ENCODE measurements at places on chromosomes 1 and 21. TPM values are rescaled to one million over a fixed set of nuclear protein-coding genes. Genes with fewer than 3 reads are reported as not detected.

Gene ARMH1
- total RNA-seq: 8.7 TPM

Gene C4BPB
- total RNA-seq: not detected

Gene OPTC
- total RNA-seq: not detected

Gene MCOLN3
- not detected for total RNA-seq

Gene GBP1
- 241 TPM for total RNA-seq

Gene CFHR3
- total RNA-seq: not detected

Gene CYP4Z1
- total RNA-seq: not detected

Gene TMEM240
- total RNA-seq: 1.6 TPM

Gene NMNAT2
- not detected for total RNA-seq

Gene SPRR2E
- not detected for total RNA-seq

Gene CELA3A
- not detected for total RNA-seq

Gene PLK3
- 27.4 TPM for total RNA-seq

DNA sequence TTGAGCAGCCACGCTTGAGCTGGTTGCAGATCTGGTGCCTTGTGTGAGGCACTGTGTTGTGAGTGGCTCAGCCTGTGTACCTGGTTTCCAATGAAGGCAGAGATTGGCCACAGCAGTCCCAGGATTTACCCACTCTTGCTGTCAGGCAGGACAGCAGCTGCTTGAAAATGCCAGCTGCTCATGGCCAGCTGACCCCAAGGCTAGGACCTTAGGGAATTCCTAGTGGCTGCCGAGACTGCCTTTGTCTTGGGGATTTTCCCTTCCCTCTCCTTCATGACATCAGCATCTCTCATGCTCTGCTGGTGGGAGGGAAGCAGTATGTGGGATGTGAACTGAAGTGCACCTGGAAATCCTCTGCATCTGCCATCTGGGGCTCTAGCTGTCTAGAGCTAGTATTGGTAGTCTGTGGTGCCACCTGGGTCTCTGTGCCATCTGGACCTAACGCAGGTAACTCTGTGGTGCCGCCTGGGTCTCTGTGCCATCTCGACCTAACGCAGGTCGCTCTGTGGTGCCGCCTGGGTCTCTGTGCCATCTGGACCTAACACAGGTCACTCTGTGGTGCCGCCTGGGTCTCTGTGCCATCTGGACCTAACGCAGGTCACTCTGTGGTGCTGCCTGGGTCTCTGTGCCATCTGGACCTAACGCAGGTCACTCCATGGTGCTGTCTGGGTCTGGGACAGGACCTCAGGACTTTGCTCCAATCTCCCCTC, 3.8 kb upstream of the LRRC47 start:
- DNase-seq: no peak

- DNase-seq: no peak
These were observed 19.2 kb upstream of the CLSTN1 start for GRCh38 chr1:9842781-9843575.

- no peak for DNase-seq
These were observed 1.5 kb upstream of the PRDX6 start for GRCh38 chr1:173475564-173476196.

- no peak for DNase-seq
These were observed 153.1 kb upstream of the FGGY start for GRCh38 chr1:59143811-59144210.

GRCh38 chr1:41430582-41430981, 53.9 kb downstream of the EDN2 start:
- no peak for DNase-seq

GRCh38 chr1:113534130-113534817, 144.0 kb downstream of the MAGI3 start:
- DNase-seq: no peak

GRCh38 chr1:154391086-154391770, 13.9 kb upstream of the IL6R start:
- DNase-seq: no peak

DNA sequence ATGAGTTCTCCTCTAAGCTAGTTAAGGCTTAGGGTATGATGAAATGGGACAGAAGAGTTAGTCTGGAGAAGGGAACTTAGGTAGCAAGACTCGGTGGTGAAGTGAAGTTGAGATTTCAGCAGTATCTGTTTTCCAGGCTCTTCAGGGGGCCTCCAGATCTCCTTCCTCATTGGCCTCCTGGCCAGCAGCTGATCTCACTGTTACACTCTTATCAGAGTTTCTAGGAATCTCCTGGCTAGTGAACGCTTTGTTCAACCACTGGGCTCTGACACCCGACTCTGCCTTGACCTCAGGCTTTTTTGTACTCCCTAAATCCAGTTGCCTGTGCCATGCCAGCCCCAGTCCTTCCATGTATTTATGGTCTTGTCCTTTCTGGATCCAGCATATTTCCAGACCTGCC, 311.0 kb downstream of the ASTN1 start:
- no peak for DNase-seq

GRCh38 chr1:11850156-11850555, 2.6 kb upstream of the NPPA start:
- DNase-seq: no peak

DNA sequence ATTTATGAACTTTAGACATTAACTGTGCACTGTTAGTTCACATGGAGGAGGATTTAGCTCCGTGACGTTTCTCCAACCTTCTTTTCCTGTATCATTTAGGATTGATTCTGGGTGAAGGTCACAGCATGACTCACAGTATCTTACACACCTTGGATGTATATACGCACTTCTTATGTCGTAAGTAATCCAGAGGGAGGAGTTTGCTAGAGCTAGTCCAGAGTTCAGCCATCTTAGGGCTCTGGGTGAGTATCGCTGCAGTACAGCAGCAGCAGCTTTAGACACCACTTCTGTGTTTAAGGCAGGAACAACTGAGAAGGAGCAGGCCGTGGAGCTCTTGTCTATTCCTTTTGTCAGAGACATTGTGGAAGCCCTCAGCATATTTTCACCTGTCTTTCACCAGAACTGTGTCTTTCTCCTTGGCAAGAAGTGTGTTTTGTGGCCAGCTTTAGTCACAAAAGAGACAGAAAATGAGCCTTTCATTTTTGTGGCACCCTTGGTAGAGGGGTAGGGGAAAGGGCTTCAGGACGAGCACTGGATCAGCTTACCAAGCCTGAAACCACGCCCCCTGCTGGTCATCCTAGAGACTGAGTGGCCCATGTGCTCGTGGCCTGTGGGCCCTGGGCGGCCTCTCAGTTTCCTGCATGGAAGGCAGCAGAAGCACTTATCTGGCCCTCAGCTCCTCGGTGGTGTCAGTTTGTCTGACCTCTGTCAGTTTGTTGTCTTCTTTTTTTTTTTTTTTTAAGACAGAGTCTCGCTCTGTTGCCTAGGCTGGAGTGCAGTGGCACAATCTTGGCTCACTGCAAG, 64.0 kb downstream of the ADARB1 start:
- no peak for DNase-seq

- no peak for DNase-seq
These were observed 41.6 kb downstream of the PDE9A start for GRCh38 chr21:42694751-42695696.

DNA sequence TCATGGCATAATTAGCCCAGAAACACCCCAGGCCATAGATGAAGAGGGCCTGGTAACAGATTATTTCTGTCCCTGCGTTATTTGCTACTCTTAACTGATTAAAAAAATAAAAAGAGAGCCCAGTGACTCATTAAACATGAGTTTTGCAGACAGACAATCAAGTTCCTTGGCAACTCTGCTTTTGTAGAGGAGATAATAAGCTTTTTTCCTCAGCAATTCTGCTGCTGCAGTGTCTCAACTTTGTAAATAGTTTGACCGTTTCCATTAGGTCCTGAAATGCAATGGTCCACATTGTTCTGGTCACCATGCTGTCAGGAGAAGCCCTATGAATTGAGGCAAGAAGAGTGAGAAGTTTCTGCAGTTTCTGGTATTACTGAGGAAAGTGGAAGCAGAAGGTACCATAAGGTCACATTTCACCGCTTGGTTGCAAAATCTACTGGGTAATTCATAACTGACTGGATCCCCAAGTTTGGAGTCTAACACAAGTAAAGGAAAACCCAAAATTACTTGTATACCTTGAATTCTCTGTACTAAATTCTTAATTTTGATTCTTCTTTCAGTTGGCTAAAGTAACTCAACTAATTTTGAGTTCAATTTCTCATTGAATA, 139.5 kb downstream of the ZZZ3 start:
- no peak for DNase-seq

GRCh38 chr1:236395947-236396664, 2.0 kb downstream of the EDARADD start:
- no peak for DNase-seq

- DNase-seq: no peak
These were observed 139.2 kb downstream of the CASZ1 start for GRCh38 chr1:10657088-10657847.

GRCh38 chr21:34523019-34523555, 11.1 kb upstream of the KCNE1 start:
- no peak for DNase-seq

GRCh38 chr1:198245379-198245778, 88.6 kb downstream of the NEK7 start:
- no peak for DNase-seq
